ENCODE measurements at places on chromosomes 7 and 10. TPM values are rescaled to one million over a fixed set of nuclear protein-coding genes. Genes with fewer than 3 reads are reported as not detected.

Gene ELFN1
- 1.3 TPM for total RNA-seq

Gene HPSE2
- total RNA-seq = not detected

Gene PWWP2B
- 21.8 TPM for total RNA-seq

Gene ZNF503
- total RNA-seq = 10.5 TPM

Gene COL26A1
- total RNA-seq = 0.09 TPM

Gene SRRM3
- 2.9 TPM for total RNA-seq

Gene NKX1-2
- total RNA-seq = 0.02 TPM

Gene ATG9B
- 0.25 TPM for total RNA-seq

Gene GTF2IRD2
- total RNA-seq = 14.3 TPM

Gene CELF2
- 0.14 TPM for total RNA-seq

Gene PNLIPRP1
- total RNA-seq = not detected

Gene HTR5A
- total RNA-seq = not detected

Gene GBX1
- not detected for total RNA-seq

Gene OR13A1
- total RNA-seq = not detected

Gene GIMAP5
- not detected for total RNA-seq
